ENCODE measurements at places on chromosomes 6 and 20. TPM values are rescaled to one million over a fixed set of nuclear protein-coding genes. Genes with fewer than 3 reads are reported as not detected.

DNA sequence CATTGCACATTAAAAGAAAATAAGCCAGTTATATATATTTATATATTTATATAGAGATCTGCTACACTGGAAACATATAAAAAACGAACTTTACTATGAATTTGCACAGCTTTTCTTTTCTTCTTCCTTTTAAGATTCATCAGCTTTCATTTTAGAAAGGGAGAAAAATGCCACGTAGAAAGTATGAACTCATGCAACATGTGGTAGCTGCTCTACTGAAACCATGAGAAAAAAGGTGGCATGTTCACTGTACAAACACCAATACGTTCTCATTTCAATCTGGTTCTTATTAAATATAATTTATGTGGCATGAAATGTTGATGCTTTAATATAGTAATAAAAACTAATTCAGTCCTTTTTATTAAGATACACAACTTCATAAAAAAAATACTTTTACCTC is 68.8 kb upstream of the THEMIS start:
- DNase-seq = no peak

DNA sequence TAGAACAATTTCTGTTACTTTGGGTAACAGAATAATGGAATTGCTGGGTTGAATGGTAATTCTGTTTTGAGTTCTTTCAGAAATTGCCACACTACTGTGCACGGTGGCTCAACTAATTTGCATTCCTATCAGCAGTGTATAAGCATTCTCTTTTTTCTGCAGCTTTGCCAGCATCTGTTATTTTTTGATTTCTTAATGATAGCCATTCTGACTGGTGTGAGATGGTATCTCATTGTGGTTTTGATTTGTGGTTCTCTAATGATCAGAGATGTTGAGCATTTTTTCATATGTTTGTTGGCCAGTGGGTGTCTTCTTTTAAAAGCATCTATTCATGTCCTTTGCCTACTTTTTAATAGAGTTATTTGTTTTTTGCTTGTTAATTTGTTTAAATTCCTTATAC is 846.8 kb downstream of the KIF16B start:
- no peak for DNase-seq

LTA gene
- 2.0 TPM for polyA plus RNA-seq

DNA sequence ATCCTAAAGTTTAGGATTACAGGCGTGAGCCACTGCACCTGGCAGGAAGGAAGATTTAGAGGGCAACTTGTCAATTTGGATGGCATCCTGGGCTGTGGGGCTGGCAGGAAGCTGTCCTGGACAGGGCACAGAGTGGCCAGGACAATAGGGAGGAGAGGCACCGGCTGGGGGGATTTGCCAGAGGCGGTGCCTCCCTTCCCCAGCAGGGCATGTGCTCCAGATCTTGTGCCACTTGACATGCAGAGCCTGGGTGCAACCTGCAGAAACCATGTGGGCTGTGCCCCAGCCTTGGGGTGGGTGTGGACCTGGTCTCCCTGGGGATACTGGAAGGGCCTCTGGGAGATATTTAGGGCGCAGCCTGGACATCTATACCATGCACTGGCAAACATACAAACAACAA is 58.6 kb upstream of the EEF1A1 start:
- DNase-seq = no peak

DNA sequence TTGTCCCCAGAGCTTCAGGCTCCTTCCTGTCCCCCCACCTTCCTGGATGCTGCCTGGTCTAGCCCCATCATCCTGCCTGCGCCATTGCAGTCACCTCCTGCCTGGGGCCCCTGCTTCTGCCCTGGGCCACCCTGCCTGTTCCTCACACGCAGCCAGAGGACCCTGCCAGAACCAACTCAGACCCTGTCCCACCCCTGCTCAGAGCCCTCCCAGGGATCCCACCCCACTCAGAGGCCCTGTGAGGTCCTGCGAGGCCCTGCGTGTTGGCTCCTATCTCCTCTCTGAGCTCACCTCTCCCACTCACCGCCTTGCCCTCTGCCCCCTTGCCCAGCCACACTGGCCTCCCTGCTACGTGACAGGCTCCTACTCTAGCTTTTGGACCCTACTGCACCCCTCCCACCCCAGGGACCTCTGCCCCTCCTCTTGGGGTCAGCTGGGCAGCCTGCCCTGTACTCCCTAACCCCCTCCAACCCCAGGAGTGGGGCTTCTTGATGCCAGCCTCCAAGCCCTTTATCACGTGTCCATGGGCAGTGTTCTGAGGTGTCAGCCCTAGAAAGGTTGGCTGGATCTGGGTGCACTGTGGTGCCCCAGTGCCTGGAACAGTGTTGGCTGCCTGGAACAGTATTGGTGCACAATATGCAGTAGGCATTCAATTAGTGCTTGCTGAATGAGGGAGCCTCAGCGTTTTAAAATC is 68.3 kb downstream of the CEBPB start:
- DNase-seq = no peak

DNA sequence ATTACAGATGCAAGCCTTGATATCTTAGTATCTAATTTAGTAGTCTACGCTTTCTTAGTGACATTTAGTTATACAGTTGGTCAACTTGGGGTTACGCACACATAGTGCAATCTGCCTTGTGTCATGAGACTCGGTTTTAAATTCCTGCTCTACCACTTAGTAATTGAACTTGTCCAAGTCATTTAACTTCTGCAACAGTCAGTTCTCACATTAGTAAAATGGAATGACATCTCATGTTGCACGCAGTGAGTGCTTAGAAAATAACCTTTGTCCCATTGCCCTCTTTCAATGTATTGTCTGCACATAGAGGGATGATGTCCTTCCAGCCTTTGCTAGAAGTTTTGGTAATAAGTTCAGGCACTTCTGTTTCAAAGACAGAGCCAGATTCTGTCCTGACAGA is 48.6 kb downstream of the TMEM170B start:
- DNase-seq = no peak

DNA sequence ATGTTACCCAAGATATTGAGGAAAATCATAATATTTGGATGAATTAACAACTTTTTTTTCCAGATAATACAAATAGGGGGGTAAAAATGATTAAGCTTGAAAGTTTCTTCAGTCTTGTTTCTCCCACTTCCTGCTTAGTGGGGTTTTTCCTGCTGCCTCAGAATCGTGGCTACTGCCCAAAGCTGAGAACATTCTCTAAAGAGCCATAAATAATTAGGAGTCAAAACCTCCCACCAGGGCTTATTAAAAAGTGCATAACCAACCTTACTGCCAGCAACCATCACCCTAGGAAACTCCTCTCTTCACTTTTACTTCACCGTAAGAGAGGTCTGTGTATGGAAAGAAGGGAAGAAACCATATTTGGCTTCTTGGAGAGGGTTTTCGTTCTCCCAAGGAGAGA is 9.0 kb upstream of the LCA5 start:
- DNase-seq = no peak

TREML1 gene
- polyA plus RNA-seq = not detected

EDN3 gene
- polyA plus RNA-seq = 3.4 TPM
